Thymus (tissue), 14 donors: ENCODE measurements at places on chromosomes 16 and 17. TPM values are rescaled to one million over a fixed set of nuclear protein-coding genes. Genes with fewer than 3 reads are reported as not detected.

Gene SNX20
- 34.2 TPM for total RNA-seq

Gene KCNJ2
- 5.3 TPM for total RNA-seq

- DNase-seq = no peak
Measured at GRCh38 chr16:57258910-57259475, 13.9 kb downstream of the ARL2BP start.

Gene SLC38A8
- total RNA-seq = 0.57 TPM

Gene WNT3
- 0.42 TPM for total RNA-seq

Gene G6PC1
- 0.05 TPM for total RNA-seq

DNA sequence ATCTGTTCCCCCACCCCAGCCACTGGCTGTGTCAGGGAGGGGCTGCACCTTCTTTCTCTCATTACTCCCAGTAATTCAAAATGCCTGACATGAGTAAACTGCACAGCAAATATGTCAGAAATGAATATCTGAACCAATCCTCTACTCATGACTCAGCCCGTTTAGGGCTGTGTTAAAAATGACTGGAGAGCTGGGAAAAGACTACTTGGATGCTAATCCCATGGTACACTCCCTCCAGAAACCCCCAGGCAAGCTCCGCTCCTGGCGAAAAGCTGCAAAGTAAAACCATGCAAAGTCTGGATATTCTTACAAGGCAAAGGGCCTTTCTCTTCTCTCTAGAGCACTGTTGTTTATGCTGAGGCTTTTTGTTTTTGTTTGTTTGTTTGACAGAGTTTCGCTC, 448.1 kb upstream of the DYNLRB2 start:
- DNase-seq = no peak

DNA sequence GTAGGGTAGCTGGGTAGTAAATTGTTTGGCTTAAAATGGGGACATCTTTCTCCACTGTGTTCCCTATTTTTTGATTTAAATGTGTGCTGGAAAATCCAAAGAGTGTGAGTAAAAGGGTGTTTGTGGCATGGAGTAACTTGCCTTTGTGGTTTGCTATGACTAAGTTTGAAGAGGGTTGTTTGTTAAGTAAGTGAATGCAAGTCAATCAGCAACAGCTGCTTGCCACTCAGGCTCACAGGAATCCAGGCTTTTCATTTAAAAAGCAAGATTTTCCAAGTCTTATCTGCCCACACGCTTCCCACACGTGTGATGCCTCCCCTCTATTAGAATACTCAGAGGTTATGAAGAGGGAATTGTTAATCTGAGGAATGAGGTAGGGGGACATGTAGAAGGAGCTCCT, 847.7 kb upstream of the RBFOX1 start:
- DNase-seq = no peak

GRCh38 chr17:12070561-12070960, 49.9 kb downstream of the MAP2K4 start:
- no peak for DNase-seq

DNA sequence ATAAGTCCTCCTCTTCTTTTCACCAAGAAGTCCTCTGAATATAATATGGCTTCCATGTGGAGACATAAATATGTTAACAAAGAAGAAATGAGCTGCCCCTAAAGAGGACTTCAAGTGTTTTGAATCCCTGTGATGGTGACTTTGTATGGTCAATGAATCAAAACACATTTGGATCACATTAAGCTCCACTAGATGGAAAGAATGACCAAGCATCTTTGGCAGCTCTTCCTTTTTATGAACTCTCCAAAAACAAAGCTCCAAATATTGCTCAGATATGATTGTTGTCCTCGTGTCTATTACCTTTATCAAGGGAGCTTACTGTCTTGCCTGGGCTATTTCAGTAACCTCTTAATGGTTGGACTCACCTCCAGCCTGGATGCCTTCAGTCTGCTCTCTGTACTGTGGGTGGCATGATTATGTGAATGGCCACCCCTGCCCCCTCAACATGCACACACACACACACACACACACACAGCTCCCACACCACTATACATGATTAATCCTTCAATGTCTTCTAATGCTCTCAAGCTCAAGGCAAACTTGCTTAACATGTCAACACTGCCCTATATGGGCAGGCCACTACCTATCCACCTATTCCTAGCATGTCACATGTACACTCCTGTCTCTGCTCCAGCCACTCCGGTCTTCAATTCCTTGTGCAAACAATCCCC, 346.6 kb upstream of the SALL1 start:
- DNase-seq = no peak

Gene CSH2
- 1.0 TPM for total RNA-seq

- no peak for DNase-seq
Measured at GRCh38 chr16:63983401-63983800, 1138.5 kb downstream of the CDH11 start.

Gene XYLT1
- 3.5 TPM for total RNA-seq

DNA sequence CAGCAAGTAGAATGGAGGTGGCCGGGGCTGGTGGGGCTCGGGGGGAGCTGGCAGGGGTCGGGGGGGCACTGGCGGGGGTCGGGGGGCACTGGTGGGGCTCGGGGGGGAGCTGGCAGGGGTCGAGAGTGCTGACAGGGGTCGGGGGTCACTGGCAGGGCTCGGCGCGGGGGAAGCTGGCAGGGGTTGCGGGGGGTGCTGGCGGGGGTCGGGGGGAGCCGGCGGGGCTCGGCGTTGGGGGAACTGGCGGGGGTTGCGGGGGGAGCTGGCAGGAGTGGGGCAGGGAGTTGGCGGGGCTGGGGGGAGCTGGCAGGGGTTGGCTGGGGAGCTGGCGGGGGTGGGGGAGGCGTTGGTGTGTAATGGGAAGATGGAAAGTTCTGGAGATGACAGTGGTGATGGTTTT, 25.1 kb downstream of the CCDC57 start:
- no peak for DNase-seq

DNA sequence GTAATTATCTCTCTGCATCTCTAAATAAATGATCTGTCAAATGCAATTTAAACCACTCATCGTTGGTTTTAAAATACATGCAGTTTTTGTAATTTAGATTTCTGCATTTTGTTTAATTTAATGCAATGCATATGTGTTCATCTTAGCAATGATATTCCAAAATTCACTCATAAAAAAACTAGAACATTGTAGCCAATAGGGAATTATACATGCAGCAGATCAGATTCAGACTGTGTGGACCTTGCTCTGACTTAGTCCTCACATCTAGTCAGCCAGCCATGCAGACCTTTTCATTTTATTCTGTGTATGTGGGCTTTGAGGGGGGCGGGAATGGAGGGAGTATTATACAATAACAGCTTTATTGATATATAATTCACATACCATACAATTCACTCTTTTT, 37.3 kb upstream of the SIAH1 start:
- no peak for DNase-seq

- DNase-seq = no peak
Measured at GRCh38 chr17:2040942-2041560, 771 bp upstream of the OVCA2 start.

DNA sequence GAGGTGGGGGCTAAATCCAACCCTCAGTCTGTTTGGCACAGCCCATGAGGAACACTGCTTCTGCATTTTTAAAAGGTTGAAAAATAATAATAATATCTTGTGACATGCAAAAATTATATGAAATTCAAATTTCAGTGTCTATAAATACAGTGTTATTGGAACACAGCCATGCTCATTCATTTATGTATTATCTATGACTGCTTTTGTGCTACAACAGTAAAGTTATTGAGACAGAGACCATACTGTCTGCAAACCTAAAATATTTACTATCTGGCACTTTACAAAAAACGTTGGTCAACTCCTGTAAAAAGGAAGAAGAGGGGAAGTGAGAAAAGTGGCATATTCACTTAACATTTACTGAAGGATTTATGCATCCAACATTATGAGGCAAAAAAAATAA, 3.1 kb downstream of the ABCA5 start:
- DNase-seq = no peak

Gene GRB7
- total RNA-seq = 1.3 TPM

DNA sequence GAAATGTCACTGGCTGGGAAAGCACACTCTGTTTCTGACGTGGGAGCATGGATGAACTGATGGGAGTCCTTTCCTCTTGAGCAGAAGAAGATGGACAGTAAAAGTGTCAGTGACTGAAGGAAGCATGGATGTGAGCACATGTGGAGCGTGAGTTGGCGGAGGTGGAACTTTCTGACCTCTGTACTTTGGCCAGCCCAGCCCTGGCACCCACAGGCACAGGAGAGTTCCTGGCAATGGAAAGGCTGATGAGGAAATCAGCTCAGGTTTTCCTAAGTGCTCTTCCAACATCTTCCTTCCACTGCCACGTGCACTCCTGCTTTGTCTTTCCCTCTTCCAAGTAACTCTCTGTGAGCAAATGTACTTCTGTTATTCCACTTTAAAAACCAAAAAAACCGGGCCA, 276.8 kb downstream of the NTN1 start:
- no peak for DNase-seq

DNA sequence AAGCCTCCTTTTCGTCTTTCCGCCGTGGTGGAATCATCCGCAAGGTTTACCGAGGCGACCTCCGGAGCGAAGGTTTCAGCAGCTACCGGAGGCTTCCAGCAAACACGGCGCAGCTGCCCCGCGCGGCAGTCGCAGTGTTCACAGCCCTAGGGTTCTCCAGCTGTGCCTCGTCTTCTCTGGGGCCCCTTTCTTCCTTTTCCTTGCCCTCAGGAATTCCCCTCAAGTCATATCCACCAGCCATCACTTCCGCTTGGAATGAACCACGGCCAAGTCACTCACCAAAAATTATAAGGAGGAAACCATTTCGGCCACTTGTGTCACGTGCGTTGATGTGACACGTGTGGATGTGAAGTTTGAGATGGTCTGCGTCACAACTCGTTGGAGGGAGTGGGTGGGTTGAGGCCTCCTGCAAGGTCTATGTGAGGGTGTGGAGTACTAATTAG, 636 bp upstream of the ERN1 start:
- DNase-seq = no peak

DNA sequence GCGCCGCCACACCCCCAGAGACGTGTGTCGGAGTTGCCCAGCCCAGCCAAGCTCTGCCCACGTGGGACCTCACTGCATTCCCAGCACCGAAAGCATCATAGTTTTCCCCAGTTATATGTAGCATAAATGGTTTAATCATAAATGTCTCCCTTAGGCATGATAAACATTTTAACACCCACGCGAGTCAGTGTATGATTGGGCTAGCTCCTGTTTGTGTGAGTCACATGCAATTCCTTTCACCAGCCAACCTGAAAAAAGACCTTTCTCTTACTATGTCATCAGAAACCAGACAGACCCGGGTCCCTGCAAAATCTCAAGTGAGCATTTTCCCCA, 9.2 kb downstream of the TAF1C start:
- DNase-seq = no peak

DNA sequence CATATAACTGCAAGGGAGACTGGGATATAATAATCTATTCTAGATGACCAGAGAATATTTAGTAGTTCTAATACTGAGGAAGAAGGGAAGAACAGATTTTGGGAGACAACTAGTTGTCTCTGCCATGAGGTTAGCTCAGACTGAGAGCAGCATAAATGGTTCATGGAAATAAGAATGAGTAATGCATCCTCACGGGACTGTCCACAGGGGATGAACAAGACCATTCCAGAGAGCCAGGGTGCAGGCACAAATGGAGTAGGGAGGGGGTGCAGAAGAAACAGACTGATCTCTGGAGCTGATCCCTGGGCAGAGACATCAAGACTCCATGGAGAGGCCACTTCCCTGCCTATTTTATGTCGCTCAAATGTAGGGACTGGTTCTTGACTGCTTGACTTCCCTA, 30.4 kb downstream of the NLRC5 start:
- DNase-seq = no peak

DNA sequence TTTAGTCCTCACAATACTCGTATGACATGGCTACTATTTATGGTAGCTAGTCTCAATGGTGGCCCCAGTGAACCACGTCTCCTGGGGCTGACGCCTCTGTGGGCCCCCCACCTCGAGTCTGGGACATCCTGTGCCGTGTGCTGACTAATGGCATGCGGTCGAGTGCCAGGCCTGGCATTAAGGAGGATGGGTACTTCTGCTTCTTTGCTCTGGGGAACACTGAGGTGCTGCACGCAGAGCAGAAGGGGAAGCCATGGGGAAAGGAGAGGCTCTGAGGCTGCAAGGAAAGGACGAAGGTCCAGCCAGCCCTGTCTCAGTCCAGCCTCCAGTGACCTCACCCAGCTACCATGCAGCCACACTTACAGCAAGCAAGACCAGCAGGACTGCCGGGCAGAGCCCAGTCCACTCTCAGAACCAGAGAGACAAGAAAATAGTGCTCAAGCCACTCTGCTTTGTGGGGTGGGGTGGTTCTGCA, 5.7 kb upstream of the MPRIP start:
- no peak for DNase-seq
